ENCODE measurements at places on chromosomes 5 and 9.

GRCh38 chr9:112378328-112379176, 1.4 kb upstream of the HSDL2 start:
- no peak for DNase-seq

DNA sequence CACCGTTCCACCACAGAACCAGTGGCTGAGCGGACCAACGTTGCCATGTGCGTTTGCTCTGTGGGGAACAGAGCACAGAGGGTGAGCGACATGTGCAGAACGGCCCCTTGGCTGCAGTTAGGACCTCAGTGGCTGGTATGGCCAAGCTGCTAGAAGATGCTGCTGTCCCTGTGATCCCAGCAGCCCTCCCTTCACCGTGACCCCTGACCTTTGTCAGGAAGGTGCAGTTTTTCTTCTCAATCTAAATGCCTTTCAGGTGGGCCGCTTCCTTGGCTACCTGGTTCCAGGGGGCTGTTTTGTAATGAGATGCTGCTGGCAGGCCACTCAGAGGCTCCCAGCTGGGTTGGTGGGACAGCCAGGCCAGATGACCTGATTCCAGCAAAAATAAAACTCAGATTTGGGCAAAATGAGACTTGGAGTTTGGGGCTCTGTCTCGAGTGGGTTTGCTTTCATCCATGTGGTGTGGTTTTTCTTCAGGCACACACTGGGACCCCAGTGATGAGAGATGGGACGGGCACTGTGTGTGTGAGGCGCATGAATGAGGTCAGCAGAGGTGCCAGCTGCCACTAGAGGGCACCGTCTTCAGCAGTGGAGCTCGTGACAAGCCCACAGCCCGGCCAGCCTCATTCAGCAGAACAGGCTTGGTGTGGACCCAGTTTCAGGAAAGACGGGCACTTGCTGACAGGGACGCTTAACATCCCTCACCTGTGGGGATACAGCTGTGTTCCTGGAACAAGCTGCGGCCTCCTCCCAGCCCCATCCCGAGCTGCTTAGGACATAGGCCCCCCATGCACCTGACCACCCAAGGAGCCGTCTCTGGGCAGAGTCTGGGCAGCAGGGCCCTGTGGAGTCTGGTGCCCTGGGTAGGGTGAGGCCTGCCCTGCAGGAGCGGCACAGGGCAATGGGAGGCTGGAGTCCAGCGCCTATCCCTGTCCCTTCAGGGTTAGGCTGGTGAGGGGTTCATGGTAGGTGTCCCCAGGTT, 4.1 kb downstream of the MRPS2 start:
- DNase-seq = peak; percentile 15

- no peak for DNase-seq
Measured at GRCh38 chr5:117255211-117256027, 680.8 kb upstream of the SEMA6A start.

GRCh38 chr5:174082286-174082685, 36.8 kb downstream of the NSG2 start:
- DNase-seq = no peak

DNA sequence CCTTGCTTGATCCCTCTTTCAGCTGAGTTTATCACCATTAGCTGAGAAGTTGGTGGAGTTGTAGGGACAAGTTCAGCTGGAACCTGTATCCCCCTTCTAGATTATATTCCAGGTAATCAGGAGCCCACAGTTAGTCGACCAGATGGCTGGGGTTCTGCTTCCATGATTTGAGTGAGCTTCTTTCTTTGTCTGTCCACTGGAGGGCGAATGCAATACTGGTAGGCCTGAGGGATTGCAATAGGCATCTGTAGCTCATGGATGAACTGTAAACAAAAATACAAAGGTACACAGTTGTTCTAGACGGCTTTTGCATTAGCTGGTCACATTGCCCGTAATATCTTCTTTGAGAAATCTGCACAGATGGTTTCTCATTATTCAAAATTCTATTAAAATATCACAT, 88.9 kb downstream of the PCSK5 start:
- DNase-seq = no peak

GRCh38 chr5:94168151-94168550, 426.8 kb upstream of the POU5F2 start:
- DNase-seq = no peak
